Right atrium auricular region (tissue), 2 donors: ENCODE measurements at places on chromosomes 3 and 15. TPM values are rescaled to one million over a fixed set of nuclear protein-coding genes. Genes with fewer than 3 reads are reported as not detected.
A peak's percentile ranks its signal among the peaks of the same experiment; 100 is the strongest.

DNA sequence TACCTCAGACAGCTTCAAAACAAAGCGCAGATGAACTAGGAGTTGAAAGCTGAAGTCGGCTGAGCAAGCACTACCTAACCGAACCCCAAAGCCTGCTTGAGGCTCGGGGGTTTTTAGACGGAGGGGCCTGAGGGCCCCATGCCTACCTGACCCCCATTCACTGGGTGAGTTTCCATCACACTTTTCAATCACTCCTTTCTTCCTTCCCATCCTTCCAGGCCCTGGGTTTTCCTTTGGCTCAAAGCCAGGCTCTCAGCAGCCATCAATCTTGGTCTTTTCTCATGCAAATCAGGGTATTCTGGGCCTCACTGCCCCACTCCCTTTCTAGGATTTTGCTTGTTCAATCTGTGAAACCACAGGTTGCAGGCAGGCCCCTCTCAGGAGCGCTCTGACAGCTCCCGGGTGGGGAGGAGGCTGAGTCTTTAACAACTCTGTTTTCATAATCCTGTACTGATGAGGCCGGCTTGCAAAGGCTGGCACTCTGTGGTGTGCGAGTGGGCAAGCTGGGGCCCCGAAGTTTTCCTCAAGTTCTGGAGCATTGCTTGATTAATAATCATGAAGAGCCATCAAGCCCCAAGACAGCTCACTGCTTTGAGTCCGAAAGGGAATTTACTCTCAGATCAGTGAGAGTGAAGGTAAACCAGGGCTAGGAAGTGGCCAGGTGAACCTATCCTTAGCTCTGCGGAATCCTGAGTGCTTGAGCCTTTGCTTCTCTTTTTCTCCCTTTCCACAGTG, 97.6 kb downstream of the FRMD4B start:
- no peak for DNase-seq
- H3K4me1 ChIP-seq: peaks cover 7% of the 10 kb centered on the region
- no peaks in the 10 kb centered on the region for H3K27me3 ChIP-seq
- peaks cover 8% of the 10 kb centered on the region for H3K36me3 ChIP-seq
- no peak overlapping the region for H3K27ac ChIP-seq
- no peak overlapping the region for H3K4me3 ChIP-seq

DNA sequence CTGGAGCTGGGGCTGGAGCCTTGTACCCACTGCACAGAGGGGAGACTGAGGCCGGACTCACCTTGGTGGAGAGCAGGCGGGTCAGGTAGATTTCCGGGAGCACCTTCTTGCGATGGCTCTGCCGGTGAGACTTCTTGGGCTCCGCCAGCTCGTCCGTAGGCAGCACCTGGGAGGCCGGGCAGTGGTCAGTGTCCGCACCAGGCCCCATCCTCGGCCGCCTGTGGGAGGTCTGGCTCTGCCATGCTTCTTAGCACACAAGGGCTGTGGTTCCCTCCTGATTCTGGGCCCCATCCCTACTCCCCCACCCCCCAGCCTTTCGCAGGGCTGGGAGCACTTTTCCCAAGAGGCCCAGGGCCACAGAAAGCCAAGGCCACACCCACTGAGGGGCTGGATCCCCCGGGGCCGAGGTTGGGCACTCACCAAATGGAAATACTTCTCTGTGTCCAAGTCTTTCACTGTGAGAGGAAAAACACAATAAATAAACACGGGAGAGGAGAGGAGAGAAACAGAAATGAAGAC, 17.4 kb downstream of the H1-8 start:
- no peak overlapping the region for H3K4me3 ChIP-seq
- H3K36me3 ChIP-seq: peaks cover 49% of the 10 kb centered on the region
- peak overlapping the region; percentile 81 for H3K27ac ChIP-seq
- H3K4me1 ChIP-seq: no peaks in the 10 kb centered on the region
- DNase-seq: peak; percentile 74

GRCh38 chr15:69701198-69701597, 248.6 kb downstream of the RPLP1 start:
- H3K27ac ChIP-seq: no peak overlapping the region
- no peaks in the 10 kb centered on the region for H3K4me1 ChIP-seq
- no peaks in the 10 kb centered on the region for H3K27me3 ChIP-seq
- no peak overlapping the region for H3K4me3 ChIP-seq

DNA sequence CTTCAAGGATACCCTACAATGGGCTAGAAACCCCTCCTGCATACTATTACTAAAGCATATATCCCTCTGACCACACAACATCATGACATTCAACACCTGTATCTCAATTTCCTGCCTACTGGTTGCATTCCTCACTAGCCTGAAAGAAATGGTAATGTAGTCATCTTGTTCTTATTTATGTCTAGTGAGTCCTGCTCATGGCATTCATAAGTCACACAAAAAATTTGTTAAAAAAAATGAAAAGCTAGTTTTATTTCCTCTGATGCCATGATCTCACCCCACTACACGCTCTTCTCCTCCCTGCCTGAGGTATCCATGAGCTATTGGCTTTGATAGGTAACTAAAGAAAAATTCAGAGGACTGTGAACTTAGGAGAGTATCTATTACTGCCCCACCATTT, 284.5 kb downstream of the ZNF385D start:
- no peaks in the 10 kb centered on the region for H3K27me3 ChIP-seq
- H3K4me1 ChIP-seq: no peaks in the 10 kb centered on the region
- H3K4me3 ChIP-seq: no peak overlapping the region
- H3K27ac ChIP-seq: no peak overlapping the region

GRCh38 chr3:108208831-108209230, 13.4 kb downstream of the IFT57 start:
- DNase-seq: no peak
- no peak overlapping the region for H3K4me3 ChIP-seq
- H3K27me3 ChIP-seq: no peaks in the 10 kb centered on the region
- H3K4me1 ChIP-seq: no peaks in the 10 kb centered on the region
- H3K36me3 ChIP-seq: no peaks in the 10 kb centered on the region

GRCh38 chr3:35659768-35660167, 20.4 kb downstream of the ARPP21 start:
- no peak overlapping the region for H3K4me3 ChIP-seq
- DNase-seq: no peak
- H3K36me3 ChIP-seq: no peaks in the 10 kb centered on the region
- H3K27ac ChIP-seq: no peak overlapping the region

GRCh38 chr3:111701292-111701906, 106.3 kb upstream of the ZBED2 start:
- no peak overlapping the region for H3K27ac ChIP-seq
- H3K4me3 ChIP-seq: no peak overlapping the region
- H3K27me3 ChIP-seq: no peaks in the 10 kb centered on the region
- no peaks in the 10 kb centered on the region for H3K4me1 ChIP-seq
- H3K36me3 ChIP-seq: no peaks in the 10 kb centered on the region

- H3K4me1 ChIP-seq: no peaks in the 10 kb centered on the region
- H3K36me3 ChIP-seq: peaks cover 34% of the 10 kb centered on the region
- no peak overlapping the region for H3K27ac ChIP-seq
- H3K27me3 ChIP-seq: no peaks in the 10 kb centered on the region
Measured at GRCh38 chr3:155908086-155908485, 37.6 kb downstream of the GMPS start.

GRCh38 chr3:45657853-45658252, 31.3 kb upstream of the SACM1L start:
- DNase-seq: no peak
- no peak overlapping the region for H3K27ac ChIP-seq
- H3K4me3 ChIP-seq: no peak overlapping the region
- no peaks in the 10 kb centered on the region for H3K4me1 ChIP-seq
- no peaks in the 10 kb centered on the region for H3K36me3 ChIP-seq
- no peaks in the 10 kb centered on the region for H3K27me3 ChIP-seq

The ALDH1A2 gene
- 47.8 TPM for total RNA-seq

DNA sequence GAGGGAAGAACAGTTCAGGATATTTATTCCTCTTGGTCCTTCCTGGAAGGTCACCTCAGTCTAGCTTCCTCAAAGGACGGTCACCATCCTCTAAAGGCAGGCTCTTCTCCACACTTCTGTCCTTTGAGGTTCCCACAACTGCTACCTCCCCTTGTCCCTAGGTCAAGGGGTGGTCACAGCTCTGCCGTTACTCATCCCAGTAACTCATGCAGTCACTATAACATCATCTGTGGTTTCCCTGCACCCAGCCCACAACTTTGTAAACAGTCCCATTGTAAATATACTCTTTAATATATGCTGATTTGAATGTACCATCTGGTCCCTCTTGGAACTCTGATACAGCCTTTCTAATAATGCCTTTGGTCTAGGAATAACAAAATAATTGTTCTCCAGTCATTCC, 887.4 kb downstream of the FHIT start:
- H3K36me3 ChIP-seq: no peaks in the 10 kb centered on the region
- H3K27ac ChIP-seq: no peak overlapping the region
- no peak overlapping the region for H3K4me3 ChIP-seq
- H3K27me3 ChIP-seq: no peaks in the 10 kb centered on the region
- no peak for DNase-seq
- no peaks in the 10 kb centered on the region for H3K4me1 ChIP-seq

- no peaks in the 10 kb centered on the region for H3K36me3 ChIP-seq
- DNase-seq: peak; percentile 47
- H3K27me3 ChIP-seq: no peaks in the 10 kb centered on the region
- no peaks in the 10 kb centered on the region for H3K4me1 ChIP-seq
- no peak overlapping the region for H3K4me3 ChIP-seq
Measured at GRCh38 chr3:43971486-43971885, 270.2 kb upstream of the TOPAZ1 start.

- H3K4me1 ChIP-seq: no peaks in the 10 kb centered on the region
- H3K36me3 ChIP-seq: no peaks in the 10 kb centered on the region
- no peak overlapping the region for H3K27ac ChIP-seq
- H3K27me3 ChIP-seq: no peaks in the 10 kb centered on the region
- no peak for DNase-seq
- H3K4me3 ChIP-seq: no peak overlapping the region
Measured at GRCh38 chr3:122305818-122306621, 19.0 kb upstream of the CSTA start.

GRCh38 chr3:50167069-50167840, 12.1 kb downstream of the SEMA3F start:
- no peaks in the 10 kb centered on the region for H3K36me3 ChIP-seq
- no peaks in the 10 kb centered on the region for H3K27me3 ChIP-seq
- H3K4me3 ChIP-seq: no peak overlapping the region
- no peak for DNase-seq
- H3K27ac ChIP-seq: peak overlapping the region; percentile 77

GRCh38 chr3:128111147-128111546, 12.5 kb downstream of the RUVBL1 start:
- peaks cover 13% of the 10 kb centered on the region for H3K4me1 ChIP-seq
- H3K27me3 ChIP-seq: no peaks in the 10 kb centered on the region
- H3K4me3 ChIP-seq: no peak overlapping the region
- H3K27ac ChIP-seq: no peak overlapping the region
- H3K36me3 ChIP-seq: peaks cover 10% of the 10 kb centered on the region

The LTF gene
- total RNA-seq: 1.8 TPM

The IGDCC3 gene
- not detected for total RNA-seq

The CCR2 gene
- 0.33 TPM for total RNA-seq

DNA sequence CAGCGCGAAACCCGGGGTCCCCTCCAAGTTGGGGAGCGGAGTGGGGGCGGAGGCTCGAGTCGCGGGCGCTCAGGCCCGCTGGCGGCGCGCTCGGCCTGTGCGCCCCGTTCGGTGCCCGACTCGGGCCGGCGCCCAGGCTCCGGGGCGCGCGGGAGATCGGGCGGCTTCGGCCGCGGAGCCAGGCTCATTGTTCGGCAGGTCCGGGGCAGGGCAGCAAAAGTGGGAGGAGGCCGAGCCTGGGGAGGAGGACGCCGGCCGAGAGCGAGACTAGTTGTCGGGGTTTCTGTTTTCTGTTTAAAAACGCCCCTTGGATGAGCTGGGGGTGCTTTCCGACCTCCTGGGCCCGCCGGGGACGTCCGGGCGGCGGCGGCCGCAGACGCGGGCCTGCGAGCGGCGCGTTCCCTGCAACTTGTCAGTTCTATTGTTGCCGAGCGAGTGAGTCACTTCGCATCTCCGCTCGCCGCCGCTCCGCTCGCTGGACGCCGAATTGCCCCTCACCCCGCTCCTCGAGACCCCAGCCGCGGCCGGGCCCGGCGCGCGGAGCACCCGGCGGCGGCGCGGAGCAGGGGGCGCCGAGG, 676 bp downstream of the TCF12 start:
- peak overlapping the region; percentile 98 for H3K27ac ChIP-seq
- H3K4me3 ChIP-seq: peak overlapping the region; percentile 81
- H3K36me3 ChIP-seq: no peaks in the 10 kb centered on the region
- DNase-seq: peak; percentile 62
- H3K4me1 ChIP-seq: no peaks in the 10 kb centered on the region
- H3K27me3 ChIP-seq: no peaks in the 10 kb centered on the region

DNA sequence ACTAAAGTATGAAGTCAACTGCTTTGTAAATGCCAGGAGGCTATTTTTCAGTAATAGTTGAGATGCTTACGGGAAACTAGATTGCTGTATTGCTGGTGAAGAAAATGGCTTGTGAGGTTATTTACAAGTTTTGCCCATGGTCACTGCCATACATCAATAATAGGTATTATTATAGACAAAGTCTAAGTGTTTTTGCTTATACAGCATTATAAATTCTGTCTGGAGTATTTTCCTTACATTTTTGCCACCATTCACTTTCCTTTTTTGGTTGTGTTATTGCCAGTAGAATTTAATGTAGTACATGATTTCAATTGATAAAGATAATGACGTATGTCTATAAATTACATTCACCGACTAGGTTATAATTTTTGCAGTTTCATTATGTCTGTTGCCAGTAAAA, 114.2 kb downstream of the CDIN1 start:
- no peaks in the 10 kb centered on the region for H3K36me3 ChIP-seq
- H3K4me3 ChIP-seq: no peak overlapping the region
- H3K27me3 ChIP-seq: no peaks in the 10 kb centered on the region
- H3K4me1 ChIP-seq: no peaks in the 10 kb centered on the region
- no peak for DNase-seq
- H3K27ac ChIP-seq: no peak overlapping the region

- H3K4me3 ChIP-seq: no peak overlapping the region
- no peaks in the 10 kb centered on the region for H3K4me1 ChIP-seq
- DNase-seq: no peak
- H3K27ac ChIP-seq: no peak overlapping the region
- H3K36me3 ChIP-seq: peaks cover 60% of the 10 kb centered on the region
Measured at GRCh38 chr15:89179966-89180875, 41.2 kb downstream of the RLBP1 start.
